ENCODE measurements at places on chromosomes 12 and 14. TPM values are rescaled to one million over a fixed set of nuclear protein-coding genes. Genes with fewer than 3 reads are reported as not detected.

The SNRPF gene
- total RNA-seq: 15.7 TPM

The TMCC3 gene
- total RNA-seq: 15.8 TPM

- DNase-seq: no peak
These were observed 145.7 kb downstream of the CHST11 start for GRCh38 chr12:104602406-104602805.

DNA sequence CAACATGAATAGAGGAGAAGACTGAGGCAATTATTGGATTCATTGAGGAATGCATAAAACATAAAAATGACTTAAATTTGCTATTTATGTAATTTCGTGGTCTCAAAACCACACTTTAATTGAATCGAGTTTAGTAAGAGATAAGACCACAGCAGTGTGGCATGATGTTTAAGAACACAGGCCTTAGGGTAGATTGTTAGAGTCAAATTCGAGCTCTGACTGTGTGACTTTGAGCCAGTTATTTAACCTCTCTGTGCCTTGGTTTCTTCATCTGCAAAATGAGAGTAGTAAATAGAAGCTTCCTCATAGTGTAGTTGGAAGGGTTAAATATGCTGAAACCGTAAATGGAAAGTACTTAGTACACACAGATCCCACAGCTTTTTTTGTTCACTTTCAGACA lies 9.3 kb upstream of the SSTR1 start:
- no peak for DNase-seq

GRCh38 chr12:42725809-42726208 lies 136.3 kb upstream of the PRICKLE1 start:
- no peak for DNase-seq

DNA sequence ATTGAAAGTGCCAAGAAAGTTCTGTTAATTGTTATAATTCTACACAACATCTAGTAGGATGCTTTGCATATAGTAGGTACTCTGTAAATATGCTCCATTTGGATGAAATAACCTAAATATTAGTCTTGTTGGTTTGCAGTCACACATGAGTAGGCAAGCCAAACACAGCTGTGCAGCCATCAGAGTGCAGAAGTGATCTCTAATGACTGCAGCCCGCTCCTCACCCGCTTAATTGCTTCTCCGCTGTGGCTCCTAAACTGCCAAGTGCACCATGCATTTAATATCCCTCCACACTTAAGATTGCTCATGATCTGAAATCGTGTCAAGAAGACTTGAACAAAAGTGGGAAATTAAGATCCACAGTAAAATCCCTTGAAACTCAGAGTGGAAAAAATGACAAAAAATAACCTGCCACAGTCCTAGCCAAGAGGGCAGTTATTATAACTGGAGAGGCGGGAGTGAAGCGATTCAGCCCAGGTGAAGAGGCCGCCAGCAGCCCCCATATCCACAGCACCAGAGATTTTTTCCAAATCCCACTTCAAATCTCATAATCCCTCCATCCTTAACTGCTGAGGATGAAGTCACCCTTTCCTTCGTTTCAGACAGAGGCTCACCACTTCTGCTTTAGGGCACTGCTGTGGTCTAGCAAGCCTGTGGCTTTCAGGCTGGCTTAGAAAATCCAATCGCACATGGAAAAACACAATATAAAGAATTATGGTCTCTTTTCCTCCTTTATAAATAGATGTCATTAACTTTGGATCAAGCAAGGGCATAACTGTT lies 69.5 kb downstream of the TMEM30B start:
- no peak for DNase-seq

DNA sequence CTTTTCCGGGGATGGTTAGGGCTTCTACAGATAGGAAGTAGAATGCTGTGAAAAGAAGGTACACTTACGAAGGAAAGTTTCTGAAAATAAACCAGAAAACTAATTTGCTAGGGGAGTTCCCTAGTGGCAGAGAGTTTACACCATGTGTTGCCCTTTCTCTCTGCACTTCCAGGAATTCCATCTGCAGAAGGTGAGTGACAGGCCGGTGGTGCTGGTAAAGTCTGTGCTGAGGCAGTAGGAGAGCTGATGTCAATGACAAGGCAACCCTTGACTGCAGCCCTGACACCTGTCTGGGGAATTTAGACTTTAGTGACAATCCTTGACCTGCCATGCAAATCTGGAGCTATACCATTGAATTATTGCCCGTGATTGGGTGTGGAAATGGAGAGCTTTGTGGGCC lies 687.8 kb downstream of the NRXN3 start:
- no peak for DNase-seq

The NKX2-1 gene
- not detected for total RNA-seq

The AQP2 gene
- total RNA-seq: not detected

The ACSS3 gene
- 36.2 TPM for total RNA-seq

DNA sequence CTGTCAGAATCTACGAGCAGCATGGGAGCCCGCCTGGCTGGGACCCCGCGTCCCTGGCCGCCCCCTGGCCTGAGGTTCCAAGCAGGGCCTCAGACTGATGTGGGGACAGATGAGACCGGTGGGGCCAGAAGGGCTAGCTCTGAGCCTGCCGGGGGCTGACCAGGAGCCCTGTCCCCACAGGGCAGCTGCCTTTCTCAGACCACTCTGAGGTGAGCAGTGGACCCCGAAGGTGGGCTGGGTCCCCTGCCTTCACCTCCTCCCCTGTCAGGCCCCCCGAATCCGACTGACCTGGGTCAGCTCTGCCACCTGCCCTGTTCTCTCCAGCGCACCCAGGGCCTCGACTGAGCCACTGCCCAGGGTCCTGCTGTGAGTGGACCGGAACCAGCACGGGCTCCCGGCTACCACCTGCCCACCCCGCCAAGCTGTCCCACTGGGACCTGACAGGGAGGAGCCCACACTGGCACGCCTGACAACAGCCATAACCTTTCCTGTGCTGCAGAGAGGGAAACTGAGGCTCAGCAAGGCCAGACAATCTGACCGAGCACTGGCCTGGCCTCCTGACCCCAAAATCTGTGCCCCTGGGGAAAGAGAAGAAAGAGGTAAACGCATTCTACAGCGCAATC lies 29.7 kb upstream of the TMEM179 start:
- no peak for DNase-seq

- no peak for DNase-seq
These were observed 54.7 kb upstream of the GTF2A1 start for GRCh38 chr14:81275305-81276072.

The PKP2 gene
- 1.00 TPM for total RNA-seq

GRCh38 chr14:77313371-77313770 lies 7.3 kb downstream of the POMT2 start:
- DNase-seq: no peak

GRCh38 chr12:75477137-75477536 lies 3.4 kb upstream of the GLIPR1 start:
- no peak for DNase-seq

DNA sequence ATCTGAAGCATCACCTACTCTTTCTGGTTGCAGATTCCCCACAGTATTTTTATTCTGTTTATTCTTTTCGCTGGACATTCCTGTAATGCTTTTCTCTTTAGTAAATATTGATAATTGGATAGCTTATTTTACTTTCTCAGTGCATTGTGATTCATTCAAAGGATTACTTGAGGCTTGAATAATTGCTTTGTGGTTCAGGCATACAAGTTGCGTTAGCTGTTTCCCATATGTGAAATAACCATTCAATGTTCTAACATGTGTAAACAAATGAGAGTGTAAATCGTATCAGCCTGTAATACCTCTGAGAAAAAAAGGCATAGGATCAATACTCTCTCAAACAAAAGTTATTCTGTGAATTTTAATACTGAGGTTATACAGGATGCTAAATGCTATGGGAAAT lies 1004.2 kb upstream of the SEL1L start:
- DNase-seq: no peak

DNA sequence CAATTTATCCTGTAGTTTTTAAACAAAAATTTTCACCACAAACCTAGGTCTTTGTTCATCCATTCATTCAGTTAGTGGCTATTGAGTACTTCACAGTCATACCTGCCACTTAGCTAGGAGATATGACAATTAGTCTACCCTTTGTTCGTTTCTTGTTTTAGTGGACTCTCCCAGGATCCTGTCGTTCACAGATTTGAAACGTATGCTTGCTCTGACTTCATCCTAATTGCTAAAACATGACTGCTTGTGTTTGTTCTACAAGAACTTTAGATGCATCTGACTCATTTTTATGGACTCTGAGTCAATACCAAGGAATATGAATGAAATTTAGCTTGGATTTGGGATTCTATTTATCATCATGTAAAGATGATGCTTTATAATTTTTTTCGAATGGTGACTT lies 69.5 kb downstream of the TBC1D30 start:
- no peak for DNase-seq
